Activated T-helper 1 cell treated with Interleukin-2 at 50 U/mL for 16 hours (primary cell): ENCODE measurements at places on chromosomes 13 and 19.

GRCh38 chr13:22428188-22428828 is 752.5 kb upstream of the SGCG start:
- DNase-seq = no peak

DNA sequence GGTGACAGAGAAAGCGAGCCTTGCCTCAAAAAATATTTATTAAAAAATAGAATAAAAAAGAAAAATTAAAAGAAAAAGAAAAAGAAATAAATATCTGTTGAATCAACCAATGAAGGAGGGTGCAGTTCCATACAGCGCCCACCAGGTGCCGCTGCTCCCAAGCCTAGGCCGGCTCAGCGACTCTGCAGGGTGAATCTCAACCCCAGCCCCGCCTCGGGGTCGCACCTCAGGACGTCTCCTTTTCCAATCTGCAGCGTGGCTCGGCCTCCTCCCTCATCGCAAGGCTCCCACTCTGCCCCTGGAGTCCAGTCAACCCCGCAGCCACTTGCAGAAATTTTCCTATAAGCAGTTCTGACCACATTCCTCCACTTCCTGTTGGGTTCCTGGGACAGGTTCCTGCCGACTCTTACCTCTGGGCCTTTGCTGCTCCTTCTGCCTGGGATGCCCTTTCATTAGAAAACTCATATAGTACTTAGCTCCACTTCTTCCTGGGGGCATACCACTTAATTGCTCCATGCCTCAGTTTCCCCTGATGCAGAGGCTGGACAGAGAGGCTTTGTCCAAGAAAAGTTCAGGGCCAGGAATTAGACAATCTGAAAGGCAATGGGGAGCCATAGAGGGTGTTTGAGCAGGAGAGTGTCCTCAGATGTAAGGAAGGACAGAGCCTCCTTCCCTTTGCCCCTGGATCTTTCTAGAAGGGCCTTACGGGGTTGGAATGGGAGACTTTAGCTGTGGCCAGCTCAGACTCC is 24.3 kb downstream of the NFILZ start:
- DNase-seq = peak; percentile 49

- no peak for DNase-seq
Observed at GRCh38 chr19:35023428-35023827, 6.8 kb upstream of the SCN1B start.

GRCh38 chr13:54682184-54682583 is 1653.6 kb downstream of the OLFM4 start:
- no peak for DNase-seq

DNA sequence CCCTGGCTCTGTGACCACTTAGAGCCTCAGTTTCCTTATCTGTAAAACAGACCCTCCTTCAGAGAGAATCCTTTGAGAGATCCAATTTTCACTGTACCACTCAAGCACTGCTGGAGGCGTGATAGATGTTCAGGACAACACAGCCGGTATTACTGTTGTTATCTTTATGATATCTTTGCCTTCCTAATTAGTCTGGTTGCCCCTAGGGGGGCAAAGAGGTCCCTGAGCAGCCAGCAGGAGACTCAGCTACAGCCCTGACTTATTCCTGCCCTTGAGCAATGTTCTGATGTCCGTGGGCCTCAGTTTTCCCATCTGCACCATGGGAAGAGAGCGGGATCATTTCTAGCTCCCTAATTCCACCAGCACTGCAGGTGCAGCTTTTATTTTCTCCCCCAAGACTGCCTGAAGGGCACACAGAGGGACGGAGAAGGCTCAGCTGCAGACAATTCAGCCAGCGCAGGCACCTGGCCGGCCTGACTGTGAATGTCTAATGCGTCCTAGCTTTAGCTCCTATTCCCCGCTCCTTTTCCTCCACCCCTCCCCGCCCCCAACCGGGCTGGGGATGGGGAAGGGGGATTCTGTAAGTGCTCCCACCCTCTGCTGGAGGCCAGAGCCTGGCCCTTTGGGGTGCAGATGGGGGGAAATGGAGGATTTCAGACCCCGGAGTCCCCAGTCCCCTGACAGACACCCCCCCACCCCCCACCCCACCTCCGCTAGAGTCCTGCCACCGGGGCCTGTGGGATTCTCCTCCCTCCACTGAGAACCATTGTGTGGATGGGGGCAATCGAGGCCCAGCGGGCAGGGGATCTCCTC is 16.2 kb downstream of the TLE5 start:
- DNase-seq = no peak

- no peak for DNase-seq
Observed at GRCh38 chr13:98150832-98151479, 8.1 kb downstream of the FARP1 start.

GRCh38 chr13:29654384-29654783 is 58.9 kb upstream of the SLC7A1 start:
- DNase-seq = no peak

DNA sequence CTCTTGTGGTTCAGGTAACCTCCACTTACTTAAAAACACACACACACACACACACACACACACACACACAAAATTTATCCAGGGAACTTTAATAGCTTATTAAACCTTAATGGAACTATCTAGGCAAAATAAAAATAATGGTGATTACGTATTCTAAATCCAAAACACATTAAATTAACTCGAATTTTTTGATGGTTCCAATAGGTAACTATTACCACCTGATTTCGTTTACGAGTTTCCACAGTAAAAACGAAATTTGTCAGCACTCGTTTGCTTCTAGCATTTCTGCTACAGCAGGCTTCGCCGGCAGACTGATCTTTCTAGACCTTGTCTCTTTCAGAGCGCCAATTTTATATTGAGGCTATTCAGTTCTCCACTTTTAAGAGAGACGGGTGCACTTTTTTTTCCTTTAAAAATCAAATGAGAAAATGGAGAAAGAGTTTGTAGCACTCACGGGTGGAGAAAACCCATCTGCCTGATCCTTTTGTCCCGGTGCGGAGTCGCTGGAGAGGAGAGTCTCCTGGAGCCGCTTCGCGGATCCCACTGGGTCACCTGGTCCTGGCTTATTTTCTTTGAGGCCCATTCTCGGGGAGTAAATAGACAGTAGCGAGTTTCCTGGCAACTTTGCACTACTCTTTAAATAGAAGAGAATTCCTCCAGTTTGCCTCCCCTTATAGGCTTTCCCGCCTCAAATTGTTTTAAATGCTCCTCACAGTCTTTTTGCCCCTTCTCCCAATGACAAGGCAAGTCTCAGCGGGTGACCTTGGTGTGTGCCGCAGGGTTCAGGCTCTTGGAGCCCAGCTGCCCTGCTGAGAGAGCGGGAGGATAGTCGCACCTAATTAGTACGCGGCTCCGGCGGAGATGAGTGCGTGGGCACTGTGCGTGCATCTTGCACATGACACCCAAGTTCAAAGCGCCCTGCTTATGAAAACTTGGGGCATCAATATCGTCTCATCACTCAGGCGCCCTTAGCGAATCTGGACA is 117.0 kb downstream of the KCNRG start:
- no peak for DNase-seq

DNA sequence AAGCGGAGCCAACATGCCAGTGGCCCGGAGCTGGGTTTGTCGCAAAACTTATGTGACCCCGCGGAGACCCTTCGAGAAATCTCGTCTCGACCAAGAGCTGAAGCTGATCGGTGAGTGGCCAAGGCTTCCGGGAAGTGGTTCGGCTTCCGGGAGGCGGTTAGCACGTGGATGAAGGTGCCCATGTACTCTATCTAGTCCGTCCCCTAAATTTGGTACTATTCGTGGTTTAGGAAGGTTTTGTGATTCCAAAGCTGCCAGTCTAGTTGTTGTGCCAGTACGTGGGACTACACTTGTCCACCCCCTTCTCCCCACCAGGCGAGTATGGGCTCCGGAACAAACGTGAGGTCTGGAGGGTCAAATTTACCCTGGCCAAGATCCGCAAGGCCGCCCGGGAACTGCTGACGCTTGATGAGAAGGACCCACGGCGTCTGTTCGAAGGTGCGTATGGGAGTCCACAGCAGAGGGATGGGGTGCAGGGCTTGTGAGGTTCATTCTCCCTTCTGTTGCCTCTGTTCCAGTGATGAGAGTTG is 579 bp downstream of the RPS9 start:
- no peak for DNase-seq

DNA sequence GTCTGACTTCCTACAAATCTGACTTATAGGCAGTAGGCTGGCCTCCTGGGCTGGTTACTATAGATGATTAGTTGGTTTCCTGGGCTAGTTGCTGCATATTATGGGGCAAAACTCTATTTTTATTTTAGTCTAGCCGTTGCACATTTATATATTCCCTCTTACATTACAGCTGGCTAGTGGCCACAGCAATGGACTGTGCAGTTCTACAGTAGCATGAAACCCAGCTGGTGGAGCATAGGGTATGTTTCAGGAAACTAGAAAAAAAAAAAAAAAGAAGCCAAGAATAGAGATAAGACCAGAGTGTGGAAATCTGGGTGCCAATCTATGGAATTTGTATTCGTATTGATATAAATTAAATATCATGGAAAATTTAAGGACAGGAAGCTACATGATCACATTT is 304.4 kb upstream of the NBEA start:
- no peak for DNase-seq

GRCh38 chr13:95246292-95247082 is 54.8 kb downstream of the ABCC4 start:
- no peak for DNase-seq

DNA sequence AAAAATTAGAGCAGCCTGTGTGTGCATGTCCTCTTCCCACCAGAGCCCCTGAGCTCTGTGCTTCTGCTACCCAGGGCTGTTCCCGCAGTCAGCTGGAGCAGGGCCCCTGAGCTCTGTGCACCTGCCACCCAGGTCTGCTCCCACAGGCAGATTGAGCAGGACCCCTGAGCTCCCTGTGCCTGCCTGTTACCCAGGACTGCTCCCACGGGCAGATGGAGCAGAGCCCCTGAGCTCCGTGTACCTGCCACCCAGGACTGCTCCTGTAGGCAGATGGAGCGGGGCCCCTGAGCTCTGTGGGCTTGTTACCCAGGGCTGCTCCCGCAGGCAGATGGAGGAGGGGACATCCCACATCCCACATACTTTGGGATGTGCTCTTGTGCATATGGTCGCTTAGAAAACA is 186.8 kb upstream of the SOX1 start:
- DNase-seq = no peak

- DNase-seq = no peak
Observed at GRCh38 chr13:114146173-114146572, 13.8 kb upstream of the RASA3 start.

- no peak for DNase-seq
Observed at GRCh38 chr13:28778308-28779215, 41.6 kb upstream of the MTUS2 start.

DNA sequence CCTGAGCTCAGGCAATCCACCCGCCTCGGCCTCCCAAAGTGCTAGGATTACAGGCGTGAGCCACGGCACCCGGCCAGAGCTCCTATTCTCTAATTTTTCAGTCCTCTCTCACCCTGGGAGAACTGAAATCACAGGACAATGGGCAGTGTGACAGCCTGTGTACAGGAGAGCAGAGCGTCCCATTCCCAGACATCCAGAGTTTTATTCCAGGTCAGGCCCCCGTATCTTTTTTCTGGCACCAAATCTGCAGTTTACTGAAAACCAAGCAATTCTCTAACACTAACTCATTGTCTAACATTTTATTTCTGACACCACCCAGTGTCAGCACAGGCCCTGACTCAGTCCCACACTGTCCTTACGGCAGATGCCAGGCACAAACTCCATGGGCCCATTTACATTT is 6.7 kb downstream of the ZNF708 start:
- no peak for DNase-seq

- DNase-seq = peak; percentile 5
Observed at GRCh38 chr19:52188822-52189734, 774 bp upstream of the PPP2R1A start.

- DNase-seq = no peak
Observed at GRCh38 chr13:21825801-21826200, 154.9 kb downstream of the FGF9 start.

- no peak for DNase-seq
Observed at GRCh38 chr13:51844862-51845573, at the start of gene TMEM272. TMEM272 (minus strand) TSS chr13:51845177; CDS start chr13:51838530, 6,647 bp downstream.

DNA sequence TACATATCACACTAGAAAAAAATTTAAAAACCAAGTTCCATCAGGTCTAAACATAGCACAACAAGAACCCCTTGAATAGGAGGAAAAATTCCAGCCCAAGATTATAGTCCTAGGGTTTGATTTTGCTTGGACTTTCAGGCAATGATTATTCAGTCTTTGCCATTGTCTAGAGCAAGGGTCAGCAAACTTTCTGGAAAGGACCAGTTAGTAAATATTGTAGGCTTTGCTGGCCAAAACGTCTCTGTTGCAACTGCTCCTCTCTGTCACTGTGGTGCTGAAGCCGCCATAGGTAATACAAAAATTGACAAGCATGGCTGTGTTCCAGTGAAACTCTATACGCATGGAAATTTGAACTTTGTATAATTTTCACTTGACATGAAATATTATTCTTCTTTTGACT is 95.5 kb upstream of the UBAC2 start:
- DNase-seq = no peak

- no peak for DNase-seq
Observed at GRCh38 chr19:10305139-10305806, 4.3 kb downstream of the ZGLP1 start.

DNA sequence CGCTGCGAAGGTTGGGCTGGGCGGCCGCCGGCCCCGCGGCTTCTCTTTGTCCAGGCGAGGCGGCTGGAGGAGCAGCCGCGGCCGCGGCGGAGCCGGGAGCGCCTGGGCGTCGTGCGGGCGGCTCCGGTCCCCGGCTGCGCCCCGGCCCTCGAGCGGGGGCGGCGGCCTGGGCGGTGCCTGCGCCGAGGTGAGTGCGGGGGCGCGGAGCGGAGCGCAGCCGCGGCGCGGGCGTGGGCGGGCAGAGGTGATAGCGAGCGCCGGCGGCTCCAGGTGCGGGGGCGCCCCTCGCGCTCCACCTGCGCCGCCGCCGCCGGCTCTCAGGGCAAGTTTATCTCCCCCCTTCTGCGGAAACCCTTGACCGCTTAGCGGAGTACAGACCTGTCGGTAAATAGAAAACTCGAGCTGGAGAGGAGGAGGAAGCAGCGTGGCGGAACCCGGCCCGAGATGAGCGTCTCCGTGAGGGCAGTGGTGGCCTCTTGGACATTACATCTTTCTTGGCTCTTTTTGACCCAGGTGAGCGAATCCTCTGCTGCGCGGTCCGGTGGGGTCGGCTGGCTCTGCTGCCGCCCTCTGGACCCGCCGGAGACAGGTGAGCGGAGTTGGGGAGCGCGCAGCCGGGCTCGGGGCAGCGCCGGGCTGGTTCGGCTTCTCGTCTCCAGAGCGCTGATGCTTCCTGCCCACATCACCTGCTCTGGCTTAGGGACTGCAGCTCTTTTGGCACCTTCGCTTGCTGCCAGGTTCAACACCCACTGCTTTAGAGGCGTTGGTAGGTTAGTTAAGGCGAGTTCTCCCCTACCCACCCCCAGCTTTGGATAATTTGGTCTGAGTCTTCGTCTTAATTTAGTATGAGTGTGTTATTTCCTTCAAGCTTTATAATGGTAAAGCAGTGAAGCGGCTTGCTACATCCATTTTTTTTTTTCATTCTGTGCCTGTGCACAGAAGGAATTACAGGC is at the start of gene MTUS2:
MTUS2 (plus strand) TSS at position 241 of the 953 bp plus-strand sequence.
- no peak for DNase-seq
